BJ (cell line): ENCODE measurements at places on chromosomes 3 and 15.
A peak's percentile ranks its signal among the peaks of the same experiment; 100 is the strongest.

GRCh38 chr3:113330742-113331141, 110.6 kb downstream of the CFAP44 start:
- DNase-seq: no peak

- DNase-seq: no peak
These were observed 100.5 kb downstream of the ABHD5 start for GRCh38 chr3:43791246-43791645.

DNA sequence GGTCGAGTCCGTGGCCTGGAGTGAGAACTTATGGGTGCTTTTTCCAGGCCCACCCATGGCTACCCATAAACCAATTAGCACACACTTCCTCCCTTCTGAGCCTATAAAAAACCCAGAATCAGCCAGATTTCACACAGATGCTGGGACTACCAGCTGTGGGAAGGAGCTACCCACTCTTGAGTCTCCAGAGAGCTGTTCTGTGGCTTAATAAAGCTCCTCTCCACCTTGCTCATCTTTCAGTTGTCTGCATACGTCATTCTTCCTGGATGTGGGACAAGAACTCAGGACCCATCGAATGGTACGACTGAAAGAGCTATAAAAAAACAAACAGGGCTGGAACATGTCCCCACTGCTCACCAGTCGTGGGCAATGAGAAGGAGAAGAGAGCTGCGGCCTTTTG, 555.4 kb upstream of the CCDC54 start:
- DNase-seq: no peak

- DNase-seq: no peak
These were observed 3.6 kb downstream of the ONECUT1 start for GRCh38 chr15:52786436-52787122.

- DNase-seq: no peak
These were observed 42.8 kb upstream of the SMAD3 start for GRCh38 chr15:67022587-67023105.

GRCh38 chr15:74893627-74894026, 3.8 kb downstream of the MPI start:
- no peak for DNase-seq

- no peak for DNase-seq
These were observed 22.3 kb downstream of the RPLP1 start for GRCh38 chr15:69474846-69475455.

- no peak for DNase-seq
These were observed 227.5 kb upstream of the IGF1R start for GRCh38 chr15:98420837-98421236.

GRCh38 chr3:148648685-148649352, 48.9 kb upstream of the AGTR1 start:
- DNase-seq: peak; percentile 21

- no peak for DNase-seq
These were observed at the start of gene UBA5 for GRCh38 chr3:132660052-132660810. Gene UBA5 (plus strand): TSS chr3:132660329. CDS start chr3:132660538, 209 bp downstream.

DNA sequence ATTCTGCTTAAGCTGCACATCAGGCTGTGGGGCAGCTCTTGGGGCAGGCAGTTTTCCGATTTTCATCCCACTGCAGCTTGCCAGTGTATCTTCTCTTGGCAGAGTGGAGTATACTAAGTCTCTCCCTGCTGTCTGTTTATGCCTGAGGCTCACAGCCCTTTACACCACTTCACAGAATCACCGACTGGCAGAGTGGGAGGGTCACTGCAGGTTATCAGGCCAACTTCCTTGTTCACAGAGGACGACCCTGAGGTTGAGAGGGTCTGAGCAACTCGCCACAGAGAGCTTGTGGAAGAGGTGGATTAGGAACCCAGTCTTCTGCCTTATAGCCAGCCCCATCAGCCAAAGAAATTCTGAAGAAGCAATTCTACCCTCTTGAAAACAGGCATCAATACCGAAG, 30.9 kb downstream of the KIF9 start:
- no peak for DNase-seq

- DNase-seq: no peak
These were observed 157.3 kb downstream of the IGF1R start for GRCh38 chr15:98805434-98806274.

- no peak for DNase-seq
These were observed at the start of gene CYP1A1 for GRCh38 chr15:74725225-74725774. Gene CYP1A1 (minus strand): TSS chr15:74725528. CDS start chr15:74723097, 2,431 bp downstream.

DNA sequence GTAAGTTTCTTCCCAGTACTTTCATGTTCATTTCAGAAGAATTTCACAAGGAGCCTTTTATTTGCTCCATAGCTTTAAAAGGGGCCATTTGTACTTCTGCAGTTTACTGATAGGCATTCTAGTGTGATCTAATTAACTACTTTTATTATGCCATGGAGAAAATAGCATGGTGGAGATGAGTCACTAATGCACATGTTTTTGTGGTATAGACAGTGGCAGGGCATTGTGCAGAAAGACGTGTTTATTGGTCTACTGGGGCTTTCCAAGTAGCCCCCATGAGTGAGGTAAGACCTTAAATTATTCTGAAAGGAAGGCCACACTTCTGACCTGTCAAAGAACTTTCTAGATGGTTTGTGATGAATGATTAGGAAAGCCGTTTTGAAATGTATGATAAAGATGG, 810.0 kb upstream of the NR2F2 start:
- DNase-seq: no peak

DNA sequence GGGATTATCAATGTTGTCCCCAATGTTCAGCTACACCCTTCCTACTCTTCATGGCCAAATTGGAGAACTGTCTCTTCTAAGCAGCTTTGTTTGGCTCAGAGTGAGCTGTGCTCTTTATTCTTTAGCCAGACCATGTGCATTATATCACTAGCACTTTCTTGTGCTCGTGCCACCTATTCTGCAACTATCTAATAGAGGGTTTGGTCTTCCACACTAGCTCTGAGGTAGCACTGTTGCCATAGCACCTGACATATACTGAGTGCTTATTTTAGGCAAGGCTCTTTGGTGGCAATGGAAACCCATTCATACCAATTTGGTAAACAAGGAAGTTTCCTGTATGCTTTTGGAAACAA, 394.3 kb upstream of the C2CD4B start:
- DNase-seq: no peak

GRCh38 chr15:59456114-59456513, 18.1 kb downstream of the FAM81A start:
- DNase-seq: no peak

DNA sequence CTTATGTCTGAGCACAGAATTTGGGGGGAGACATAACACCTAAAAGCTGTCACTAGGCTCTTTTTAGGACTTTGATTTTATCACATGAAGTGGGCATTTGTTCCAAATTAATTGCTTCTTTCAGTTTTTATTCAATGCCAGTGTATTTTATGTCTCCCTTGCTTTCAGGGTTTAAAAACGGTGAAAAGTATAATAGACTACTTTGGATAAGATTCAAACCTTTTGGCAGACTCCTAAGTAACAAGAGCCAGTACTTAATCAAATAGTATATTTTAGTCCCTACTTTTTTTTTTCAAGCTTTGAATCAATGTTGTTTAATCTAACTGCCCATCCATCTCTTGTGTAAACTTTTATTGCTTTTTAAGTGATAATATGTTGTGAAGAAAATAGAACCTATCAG, 847.2 kb upstream of the DPPA4 start:
- DNase-seq: no peak

DNA sequence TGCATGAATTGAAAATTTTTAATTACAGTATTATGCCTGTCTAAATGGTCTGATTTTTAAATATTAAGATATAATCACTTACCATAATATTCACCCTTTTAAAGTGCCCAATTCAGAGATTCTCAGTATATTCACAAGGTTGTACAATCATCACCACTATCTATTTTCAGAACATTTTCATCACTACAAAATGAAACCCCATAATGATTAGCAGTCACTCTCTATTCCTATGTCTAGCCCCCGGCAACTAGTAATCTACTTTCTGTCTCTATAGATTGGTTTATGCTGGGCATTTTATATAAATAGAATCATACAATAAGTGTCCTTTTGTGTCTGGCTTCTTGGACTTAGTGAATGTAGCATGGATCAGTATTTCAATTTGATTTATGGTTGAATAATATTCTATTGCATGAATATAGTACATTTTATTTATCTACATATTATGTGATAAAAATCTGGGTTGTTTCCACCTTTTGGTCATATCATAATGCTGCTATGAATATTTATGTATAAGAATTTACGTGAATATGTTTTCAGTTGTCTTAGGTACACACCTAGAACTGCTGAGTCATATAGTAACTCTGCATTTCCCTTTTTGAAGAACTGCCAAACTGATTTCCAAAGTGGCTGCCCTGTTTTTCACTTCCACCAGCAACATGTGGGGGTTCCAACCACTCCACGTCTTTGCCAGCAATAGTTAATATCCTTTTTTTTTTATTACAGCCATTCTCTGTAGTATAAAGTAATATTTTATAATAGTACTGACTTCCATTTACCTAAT, 485.7 kb upstream of the ZNF385D start:
- no peak for DNase-seq

GRCh38 chr3:138139691-138140090, 7.5 kb upstream of the A4GNT start:
- no peak for DNase-seq

DNA sequence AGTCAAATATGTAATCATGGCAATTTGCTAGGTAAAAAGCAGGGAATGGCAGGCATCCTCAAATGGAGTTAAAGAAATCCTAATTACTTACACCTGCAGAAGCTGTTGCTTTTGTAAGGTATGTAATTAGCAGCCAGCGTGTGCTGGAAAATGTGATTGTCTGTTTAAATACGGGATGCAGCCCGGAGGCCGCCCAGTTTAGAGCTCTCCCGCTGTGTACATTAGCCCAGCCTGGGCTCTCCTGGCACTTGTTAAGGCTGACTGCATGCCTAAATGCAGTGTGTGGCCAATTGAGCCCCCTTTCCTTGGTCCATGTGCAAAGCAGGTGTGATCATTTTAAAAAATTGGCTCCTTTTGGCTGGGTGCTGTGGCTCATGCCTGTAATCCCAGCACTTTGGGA, 9.0 kb downstream of the DPH3 start:
- DNase-seq: no peak

GRCh38 chr3:143596957-143597642, 251.2 kb downstream of the SLC9A9 start:
- no peak for DNase-seq

DNA sequence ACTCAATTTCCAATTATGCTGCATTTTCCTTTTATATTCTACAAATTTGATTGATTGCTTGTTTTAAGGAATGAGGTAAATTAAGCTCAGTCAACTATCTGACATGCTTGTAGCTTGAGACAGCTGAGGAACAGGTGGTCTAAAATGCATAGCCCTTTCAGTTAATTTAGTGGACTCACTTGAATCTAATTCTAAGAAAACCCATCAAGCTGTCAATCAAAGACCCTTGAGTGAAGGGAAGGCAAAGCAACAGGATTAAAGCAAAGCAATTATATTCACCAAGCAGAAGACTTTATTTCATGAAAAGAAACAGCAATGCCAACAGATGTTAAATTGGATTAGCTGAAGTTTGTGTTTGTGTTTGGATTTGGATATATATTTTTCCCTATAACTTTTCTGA, 228.5 kb downstream of the ARPP21 start:
- DNase-seq: no peak

DNA sequence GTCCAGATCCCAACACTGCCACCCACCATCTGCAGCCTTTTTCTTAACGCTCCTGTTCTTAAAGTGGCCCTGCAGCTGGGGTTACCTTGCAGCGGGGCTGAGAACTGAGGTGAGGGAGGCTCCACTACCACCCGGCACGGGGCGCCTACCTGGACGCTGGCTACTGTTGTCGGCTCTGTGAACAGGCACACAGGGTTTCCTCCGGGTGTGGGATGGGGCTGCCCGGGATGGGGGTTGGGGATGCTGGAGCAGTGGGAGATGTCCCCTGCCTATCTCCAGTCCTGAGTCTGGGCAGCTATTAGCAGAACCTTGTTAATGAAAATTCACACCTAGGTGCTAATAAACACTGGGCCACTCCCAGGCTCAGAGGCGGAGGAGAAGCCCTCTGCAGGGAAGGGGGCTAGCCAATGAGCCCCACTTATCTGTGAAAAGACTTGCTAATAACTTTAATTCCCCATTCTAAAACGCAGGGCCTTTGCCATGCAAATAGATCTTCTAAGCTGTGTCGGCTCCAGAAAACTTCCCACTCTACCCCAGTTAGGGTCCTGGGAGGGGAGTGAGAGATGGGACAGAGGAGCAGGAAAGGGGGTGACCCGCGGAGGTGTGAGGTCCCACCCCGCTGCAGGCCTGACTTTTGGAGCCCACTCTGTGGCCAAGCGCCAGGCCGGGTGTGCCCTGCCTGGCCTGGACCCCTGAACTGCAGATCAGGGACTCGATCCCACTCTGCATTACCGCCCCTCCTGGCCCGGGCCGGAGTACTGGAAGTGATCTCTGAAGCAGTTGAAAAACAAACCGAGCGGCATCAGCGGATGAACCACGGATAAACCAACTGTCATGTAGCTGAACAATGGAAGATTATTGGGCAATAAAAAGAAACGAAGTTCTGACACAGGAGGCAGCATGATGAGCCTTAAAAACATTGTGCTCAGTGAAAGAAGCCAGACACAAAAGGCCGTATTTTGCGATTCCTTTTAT, 3.1 kb downstream of the MESP1 start:
- no peak for DNase-seq

DNA sequence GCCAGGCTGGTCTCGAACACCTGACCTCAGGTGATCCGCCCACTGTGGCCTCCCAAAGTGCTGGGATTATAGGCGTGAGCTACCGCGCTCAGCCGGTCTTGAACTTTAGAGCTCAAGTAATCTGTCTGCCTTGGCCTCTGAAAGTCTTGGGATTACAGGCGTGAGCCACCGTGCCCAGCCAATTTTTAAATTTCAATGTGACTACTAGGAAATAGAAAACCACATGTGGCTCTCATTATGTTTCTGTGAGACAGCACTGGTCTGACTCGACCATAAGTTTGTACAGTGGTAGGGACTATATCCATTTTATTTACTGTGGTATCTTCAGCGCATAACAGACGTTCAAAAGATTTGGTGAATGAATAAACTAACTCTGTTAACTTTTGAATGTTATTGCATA, 9.1 kb downstream of the ZFAND6 start:
- DNase-seq: peak; percentile 34

DNA sequence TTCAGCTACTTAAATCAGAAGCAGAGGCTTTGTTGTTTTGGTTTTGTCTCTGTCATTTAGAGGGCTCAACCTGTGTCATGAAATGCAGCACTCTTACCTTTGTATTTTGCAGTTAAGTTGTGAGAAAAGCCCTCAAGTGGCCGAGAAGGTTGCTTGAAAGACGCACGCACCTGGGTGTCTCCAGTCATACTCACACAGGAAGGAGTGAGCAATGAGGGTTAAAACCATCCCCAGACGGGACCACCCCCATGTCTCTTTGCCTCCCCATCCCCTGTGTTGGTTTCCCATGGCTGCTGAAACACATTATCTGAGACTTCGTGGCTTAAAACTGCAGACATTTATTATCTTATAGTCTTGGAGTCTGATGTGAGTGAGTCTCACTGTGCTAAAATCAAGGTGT, 376.1 kb upstream of the CFAP20DC start:
- no peak for DNase-seq

GRCh38 chr3:131669600-131669999, 166.8 kb upstream of the MRPL3 start:
- DNase-seq: no peak

GRCh38 chr3:194617827-194618226, 15.4 kb downstream of the TMEM44 start:
- no peak for DNase-seq
